Effector memory CD4-positive, alpha-beta T cell (primary cell): ENCODE measurements at places on chromosomes 1 and 21.

GRCh38 chr1:51070011-51070410 lies 32.0 kb upstream of the C1orf185 start:
- H3K27ac ChIP-seq = no peak overlapping the region
- DNase-seq = no peak
- H3K36me3 ChIP-seq = no peaks in the 10 kb centered on the region
- H3K4me3 ChIP-seq = no peak overlapping the region

DNA sequence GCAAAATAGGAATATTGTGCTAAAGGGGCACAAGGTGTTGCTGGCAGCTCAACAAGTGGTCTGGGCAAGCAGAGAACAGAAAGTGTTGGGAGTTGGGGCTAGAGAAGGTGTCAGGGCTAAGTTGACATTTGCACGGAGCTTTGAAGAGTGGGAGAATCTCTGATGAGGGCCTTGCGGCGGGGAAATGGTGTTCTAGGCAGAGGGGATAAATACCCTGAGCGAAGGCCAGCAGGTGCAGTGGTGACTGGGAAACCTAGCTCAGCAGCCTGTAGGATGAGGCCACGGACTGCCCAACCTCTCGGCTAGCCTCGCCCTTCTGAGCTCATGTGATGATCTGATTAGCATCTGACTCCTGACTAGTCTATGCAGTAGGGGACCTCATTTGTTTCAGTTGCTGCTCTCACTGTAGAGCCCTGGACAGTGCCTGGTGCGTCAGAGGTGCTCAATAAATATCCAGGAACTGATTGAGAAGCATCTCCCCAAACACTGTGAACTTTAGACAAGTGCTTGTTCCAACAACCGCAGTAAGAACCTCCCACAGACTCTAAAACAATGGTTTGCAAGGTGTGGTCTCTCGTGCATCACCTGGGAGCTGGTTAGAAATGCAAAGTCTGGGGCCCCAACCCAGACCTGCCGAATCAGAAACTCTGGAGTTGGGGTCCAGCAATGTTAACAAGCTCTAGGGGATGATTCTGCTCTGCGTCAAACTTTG lies 1.0 kb upstream of the FOXO6 start:
- H3K4me1 ChIP-seq = peaks cover 9% of the 10 kb centered on the region
- DNase-seq = no peak
- H3K4me3 ChIP-seq = no peak overlapping the region
- H3K27ac ChIP-seq = no peak overlapping the region
- peaks cover 9% of the 10 kb centered on the region for H3K27me3 ChIP-seq

GRCh38 chr21:15098181-15098580 lies 33.4 kb upstream of the NRIP1 start:
- H3K36me3 ChIP-seq = no peaks in the 10 kb centered on the region
- H3K4me3 ChIP-seq = no peak overlapping the region
- H3K27ac ChIP-seq = no peak overlapping the region
- no peak for DNase-seq
- no peaks in the 10 kb centered on the region for H3K27me3 ChIP-seq

DNA sequence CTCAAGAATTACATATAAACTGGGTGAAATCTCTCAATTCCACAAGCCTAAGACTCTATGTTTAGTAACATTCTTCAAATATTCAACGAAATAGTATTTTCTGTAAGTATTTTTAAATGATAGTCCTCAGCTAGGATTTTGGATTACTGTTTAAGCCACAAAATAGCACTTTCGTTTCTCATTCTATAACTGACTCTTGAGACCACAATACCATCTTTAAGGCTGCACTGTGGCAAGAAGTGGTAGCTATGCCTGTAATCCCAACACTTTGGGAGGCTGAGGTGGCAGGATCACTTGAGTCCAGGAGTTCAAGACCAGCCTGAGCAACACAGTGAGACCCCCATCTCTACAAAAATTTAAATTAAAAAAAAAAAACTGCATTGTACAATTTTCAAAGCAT lies 126.7 kb downstream of the CDC42BPA start:
- no peak overlapping the region for H3K4me3 ChIP-seq
- no peaks in the 10 kb centered on the region for H3K4me1 ChIP-seq
- H3K36me3 ChIP-seq = no peaks in the 10 kb centered on the region
- no peak for DNase-seq
- H3K27me3 ChIP-seq = no peaks in the 10 kb centered on the region

- no peaks in the 10 kb centered on the region for H3K36me3 ChIP-seq
- no peak for DNase-seq
- no peak overlapping the region for H3K27ac ChIP-seq
- H3K4me3 ChIP-seq = peak overlapping the region; percentile 57
These were observed 791 bp upstream of the MAST2 start for GRCh38 chr1:45802343-45803298.

- H3K27ac ChIP-seq = no peak overlapping the region
- H3K27me3 ChIP-seq = no peaks in the 10 kb centered on the region
- DNase-seq = no peak
- H3K4me3 ChIP-seq = no peak overlapping the region
- H3K36me3 ChIP-seq = no peaks in the 10 kb centered on the region
- H3K4me1 ChIP-seq = no peaks in the 10 kb centered on the region
These were observed 57.4 kb upstream of the ADAMTS5 start for GRCh38 chr21:27024301-27024700.

DNA sequence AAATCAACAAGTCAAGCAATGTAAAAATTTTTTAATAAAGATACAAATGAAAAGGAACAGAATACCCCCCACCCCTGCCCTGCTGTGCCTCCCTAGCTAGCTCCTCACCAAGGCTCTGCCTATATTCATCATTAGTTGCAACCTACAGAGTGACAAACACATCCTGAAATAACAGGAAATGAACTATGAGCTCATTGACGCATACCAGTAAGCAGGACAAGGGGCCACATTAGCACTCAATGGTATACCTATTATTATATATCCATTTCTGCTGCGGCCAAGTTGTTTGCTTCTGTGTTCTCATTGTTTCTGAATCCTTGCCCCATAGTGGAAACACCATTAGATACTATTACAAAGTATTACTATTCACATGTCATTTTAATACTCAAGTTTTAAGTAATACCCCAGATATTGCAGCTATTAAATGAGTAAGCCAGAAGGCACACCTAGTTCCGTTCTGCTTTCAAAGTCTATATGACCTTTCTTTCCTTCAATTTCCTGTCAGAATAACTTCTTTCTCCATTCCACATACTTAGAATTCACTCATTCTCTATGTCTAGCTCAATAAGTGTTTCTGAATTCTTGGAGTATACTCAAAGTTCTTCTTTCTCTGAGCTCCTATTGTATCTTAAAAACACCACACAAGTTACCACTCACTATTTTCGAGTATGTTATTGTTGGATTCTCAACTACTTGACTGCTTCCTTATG lies 1214.9 kb downstream of the PLA2G4A start:
- no peaks in the 10 kb centered on the region for H3K4me1 ChIP-seq
- H3K27me3 ChIP-seq = no peaks in the 10 kb centered on the region
- H3K4me3 ChIP-seq = no peak overlapping the region
- H3K27ac ChIP-seq = no peak overlapping the region

- no peak overlapping the region for H3K27ac ChIP-seq
- H3K4me3 ChIP-seq = no peak overlapping the region
- no peaks in the 10 kb centered on the region for H3K27me3 ChIP-seq
These were observed 59.5 kb downstream of the MTR start for GRCh38 chr1:236854605-236854983.

- H3K27me3 ChIP-seq = no peaks in the 10 kb centered on the region
- peaks cover 5% of the 10 kb centered on the region for H3K4me1 ChIP-seq
- H3K36me3 ChIP-seq = no peaks in the 10 kb centered on the region
- no peak for DNase-seq
- no peak overlapping the region for H3K27ac ChIP-seq
- H3K4me3 ChIP-seq = no peak overlapping the region
These were observed 25.7 kb upstream of the SLC19A2 start for GRCh38 chr1:169511316-169512005.

GRCh38 chr1:186295980-186296379 lies 79.1 kb downstream of the TPR start:
- DNase-seq = no peak
- H3K4me3 ChIP-seq = no peak within 1 kb of the TSS
- H3K27me3 ChIP-seq = no peaks in the 10 kb centered on the region

GRCh38 chr1:51100264-51100880 lies 1.7 kb upstream of the C1orf185 start:
- no peak overlapping the region for H3K27ac ChIP-seq
- H3K4me1 ChIP-seq = no peaks in the 10 kb centered on the region
- H3K36me3 ChIP-seq = no peaks in the 10 kb centered on the region
- DNase-seq = no peak

DNA sequence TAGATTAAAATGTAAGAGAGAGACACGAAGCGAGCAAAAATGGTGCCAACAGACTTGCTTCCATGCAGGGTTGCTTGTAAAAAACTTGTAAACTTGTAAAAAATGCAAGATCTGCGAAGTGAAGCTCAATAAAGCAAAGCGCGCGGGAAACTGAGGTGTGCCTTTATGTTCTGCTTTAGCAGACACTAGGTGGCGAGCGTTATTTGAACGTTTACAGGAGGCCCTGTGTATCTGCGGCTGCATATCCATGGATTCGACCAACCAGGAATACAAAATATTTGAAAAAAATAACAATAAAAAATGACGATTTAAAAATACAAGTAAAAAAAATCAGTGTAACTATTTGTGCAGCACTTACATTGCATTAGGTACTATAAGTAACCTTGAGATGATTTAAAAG lies 1.5 kb downstream of the UBE2G2 start:
- peaks cover 17% of the 10 kb centered on the region for H3K4me1 ChIP-seq
- no peak overlapping the region for H3K27ac ChIP-seq
- H3K36me3 ChIP-seq = peaks cover 8% of the 10 kb centered on the region
- no peak for DNase-seq

GRCh38 chr1:168792142-168792541 lies 63.1 kb upstream of the DPT start:
- H3K27ac ChIP-seq = no peak overlapping the region
- no peak for DNase-seq
- H3K36me3 ChIP-seq = no peaks in the 10 kb centered on the region

DNA sequence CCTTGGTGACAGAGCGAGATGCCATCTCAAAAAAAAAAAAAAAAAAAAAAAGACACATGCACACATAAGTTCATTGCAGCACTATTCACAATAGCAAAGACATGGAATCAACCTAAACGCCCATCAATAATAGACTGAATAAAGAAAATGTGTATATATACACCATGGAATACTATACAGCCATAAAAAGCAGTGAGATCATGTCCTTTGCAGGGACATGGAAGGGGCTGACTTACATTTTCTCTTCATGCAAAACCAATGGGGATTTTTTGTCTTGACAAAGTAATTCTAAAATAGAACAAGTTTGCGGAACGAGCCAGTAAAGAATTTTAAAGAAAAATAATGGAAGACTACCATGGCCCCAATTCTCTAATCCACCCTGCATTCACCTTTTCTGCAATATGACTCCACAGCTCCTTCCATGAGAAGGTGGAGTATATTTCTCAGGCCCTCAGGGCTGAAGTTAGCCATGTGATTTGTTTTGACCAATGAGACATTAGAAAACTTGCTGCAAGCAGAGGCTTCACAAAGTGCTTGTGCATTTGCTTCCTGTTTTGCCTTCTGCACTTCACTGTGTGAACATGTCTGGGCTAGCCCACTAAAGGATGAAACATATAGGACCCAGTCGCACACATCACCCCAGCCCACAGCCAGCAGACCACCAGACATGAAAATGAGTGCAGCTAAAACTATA lies 78.8 kb upstream of the NR5A2 start:
- H3K4me1 ChIP-seq = no peaks in the 10 kb centered on the region
- no peaks in the 10 kb centered on the region for H3K36me3 ChIP-seq
- no peak overlapping the region for H3K4me3 ChIP-seq
- no peak for DNase-seq
- no peaks in the 10 kb centered on the region for H3K27me3 ChIP-seq
- no peak overlapping the region for H3K27ac ChIP-seq

DNA sequence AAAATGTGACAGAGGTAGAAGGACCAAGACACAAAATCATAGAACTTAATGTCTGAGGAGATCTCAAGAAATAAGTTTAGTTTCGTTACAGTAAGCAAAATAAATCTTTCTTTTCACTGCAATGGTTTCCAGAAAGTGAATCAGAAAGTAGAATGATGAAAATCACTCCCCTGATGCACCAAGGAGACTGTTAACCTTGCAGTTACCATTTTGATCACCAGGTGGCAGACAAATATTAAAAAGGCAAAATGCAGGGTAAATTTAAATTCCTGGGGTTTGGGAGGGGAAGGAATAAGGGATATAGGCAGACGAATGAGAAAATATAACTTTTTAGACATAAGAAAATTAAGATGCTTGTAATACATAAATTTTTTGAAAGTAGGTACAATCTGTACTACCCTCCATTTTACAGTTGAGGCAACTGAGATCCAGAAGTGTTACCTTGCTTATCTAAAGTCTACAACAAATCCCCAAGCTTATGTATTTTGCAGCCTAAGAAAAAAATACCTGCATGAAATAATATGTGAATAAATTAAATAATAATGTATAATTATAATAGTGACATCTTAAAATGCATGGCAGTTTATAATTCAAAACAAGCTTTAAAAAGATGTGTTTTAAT lies 253.2 kb downstream of the CRB1 start:
- H3K4me3 ChIP-seq = no peak overlapping the region
- H3K4me1 ChIP-seq = no peaks in the 10 kb centered on the region
- no peaks in the 10 kb centered on the region for H3K36me3 ChIP-seq
- H3K27ac ChIP-seq = no peak overlapping the region
- DNase-seq = no peak

GRCh38 chr1:32773764-32774463 lies 43.2 kb downstream of the YARS1 start:
- no peak overlapping the region for H3K27ac ChIP-seq
- H3K4me1 ChIP-seq = no peaks in the 10 kb centered on the region
- no peak for DNase-seq
- no peaks in the 10 kb centered on the region for H3K27me3 ChIP-seq
- no peak overlapping the region for H3K4me3 ChIP-seq

- peaks cover 24% of the 10 kb centered on the region for H3K4me1 ChIP-seq
- no peaks in the 10 kb centered on the region for H3K36me3 ChIP-seq
These were observed 177.7 kb upstream of the EDN2 start for GRCh38 chr1:41662061-41662764.

DNA sequence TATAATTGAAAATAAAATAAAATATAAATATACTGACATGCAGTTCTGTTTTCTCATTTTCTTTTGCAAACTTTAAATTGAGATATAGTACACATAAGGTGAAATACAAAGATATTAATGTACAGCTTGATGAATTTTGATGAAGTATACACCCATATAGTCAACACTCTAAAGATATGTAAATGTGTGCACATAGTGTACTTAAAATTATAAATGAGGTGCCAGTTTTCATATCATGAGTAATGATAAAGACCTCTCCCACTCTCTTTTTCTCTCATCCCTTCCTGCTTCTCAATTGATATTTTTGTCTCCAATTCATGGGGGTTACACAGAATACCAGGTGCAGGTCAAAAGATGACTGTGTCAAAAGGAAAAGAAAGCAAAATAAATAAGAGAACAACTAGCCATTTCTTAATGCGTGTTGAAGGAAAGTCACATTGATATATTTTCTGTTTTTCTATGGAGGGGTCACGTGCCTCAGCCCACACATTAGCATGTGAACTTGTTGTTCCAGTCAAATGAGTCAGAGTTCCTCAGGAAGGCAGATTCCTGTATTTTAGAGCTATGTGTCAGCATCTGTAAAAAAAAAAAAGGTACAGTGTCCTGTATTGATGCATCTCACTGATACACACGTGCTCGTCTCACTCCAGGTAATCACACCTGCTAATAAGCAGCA lies 64.3 kb upstream of the HOOK1 start:
- no peak overlapping the region for H3K4me3 ChIP-seq
- H3K27me3 ChIP-seq = no peaks in the 10 kb centered on the region
- no peak for DNase-seq
- no peaks in the 10 kb centered on the region for H3K36me3 ChIP-seq
- H3K4me1 ChIP-seq = no peaks in the 10 kb centered on the region
- H3K27ac ChIP-seq = no peak overlapping the region
